ENCODE measurements at places on chromosomes 3 and 15.

GRCh38 chr15:64284042-64284441, 71.9 kb downstream of the CSNK1G1 start:
- DNase-seq = no peak

DNA sequence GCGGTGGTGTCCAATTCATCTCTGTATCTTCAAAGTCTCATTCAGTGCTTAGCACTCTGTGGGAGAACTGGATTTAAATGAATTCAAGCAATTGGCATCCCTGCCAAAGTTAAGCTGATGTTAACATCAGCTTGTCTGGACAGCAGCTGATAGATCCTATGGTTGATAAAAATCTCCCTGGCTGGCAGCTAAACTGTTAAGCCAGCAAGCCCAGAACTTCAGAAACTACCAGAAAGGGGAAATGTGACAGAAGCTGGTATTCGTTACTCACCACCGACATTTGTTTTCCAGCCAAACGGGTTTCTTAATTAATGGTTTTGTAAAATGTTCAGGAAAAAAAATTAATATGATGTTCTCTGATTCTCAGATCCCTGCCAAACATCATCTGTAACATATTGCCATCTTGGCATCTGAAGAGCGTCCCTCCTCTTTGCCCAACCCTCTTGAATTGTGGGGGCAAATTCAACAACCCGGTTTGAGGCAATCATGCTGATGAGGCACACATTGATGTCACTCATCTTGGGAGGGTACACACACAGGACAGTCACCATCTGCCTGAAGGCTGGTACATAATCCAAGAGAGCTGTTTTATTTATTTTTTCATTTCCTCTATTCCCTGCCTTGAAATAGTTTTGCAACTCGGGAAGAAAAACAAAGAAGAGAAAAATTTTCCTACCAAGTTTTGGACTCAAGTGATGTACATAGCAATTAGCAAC, 76.3 kb upstream of the ABHD17C start:
- DNase-seq = no peak

- DNase-seq = no peak
Observed at GRCh38 chr15:68729789-68730411, 90.8 kb downstream of the ANP32A start.

- no peak for DNase-seq
Observed at GRCh38 chr3:130323503-130323902, 22.0 kb upstream of the COL6A5 start.

DNA sequence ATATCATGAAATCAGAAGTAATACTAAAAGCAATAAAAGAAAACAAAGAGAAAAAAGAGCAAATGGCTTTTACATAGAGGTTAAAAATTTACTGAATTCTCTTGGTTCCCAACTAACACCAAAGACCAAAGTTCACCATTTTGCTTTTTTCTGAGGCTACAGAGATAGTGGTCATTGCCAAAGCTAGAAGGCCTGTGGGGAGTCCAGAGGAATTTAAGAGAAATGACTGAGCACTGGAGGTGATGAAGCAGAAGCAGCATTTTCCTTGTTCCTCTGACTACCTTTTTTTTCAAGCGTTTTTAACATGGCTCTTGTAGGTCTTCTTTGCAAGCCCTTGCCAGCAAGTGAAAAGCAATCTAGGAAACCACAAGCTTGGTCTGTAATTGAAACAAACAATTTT, 58.2 kb downstream of the THBS1 start:
- no peak for DNase-seq

- no peak for DNase-seq
Observed at GRCh38 chr15:92810418-92811138, 89.5 kb upstream of the CHD2 start.

GRCh38 chr15:43207024-43207423, 13.8 kb downstream of the EPB42 start:
- DNase-seq = no peak

DNA sequence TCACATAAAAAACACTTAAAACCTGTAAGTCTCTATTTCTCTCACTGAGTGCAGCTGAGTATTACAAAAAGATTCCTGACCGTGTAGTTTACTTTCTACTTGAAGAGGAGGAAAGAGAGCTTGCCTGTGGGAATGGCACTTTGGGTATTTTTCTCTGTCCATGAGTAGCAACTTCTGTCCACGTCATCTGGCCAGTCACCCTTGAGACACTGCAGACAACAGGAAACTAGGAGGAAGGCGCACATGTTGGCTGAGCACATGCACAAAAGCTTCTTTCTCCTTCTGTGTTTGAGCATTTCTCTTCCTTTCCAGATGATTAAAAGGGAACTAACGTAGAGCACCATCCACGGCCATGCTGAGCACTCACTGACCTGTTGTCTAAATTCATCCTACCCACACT, 19.7 kb downstream of the STARD5 start:
- no peak for DNase-seq

GRCh38 chr15:93826293-93826692, 405.1 kb upstream of the MCTP2 start:
- DNase-seq = no peak

GRCh38 chr3:54514006-54514405, 391.7 kb downstream of the CACNA2D3 start:
- no peak for DNase-seq

GRCh38 chr15:43514241-43515057, 3.0 kb upstream of the MAP1A start:
- no peak for DNase-seq

- DNase-seq = peak; percentile 20
Observed at GRCh38 chr15:72229076-72229946, 1.7 kb downstream of the PKM start.

DNA sequence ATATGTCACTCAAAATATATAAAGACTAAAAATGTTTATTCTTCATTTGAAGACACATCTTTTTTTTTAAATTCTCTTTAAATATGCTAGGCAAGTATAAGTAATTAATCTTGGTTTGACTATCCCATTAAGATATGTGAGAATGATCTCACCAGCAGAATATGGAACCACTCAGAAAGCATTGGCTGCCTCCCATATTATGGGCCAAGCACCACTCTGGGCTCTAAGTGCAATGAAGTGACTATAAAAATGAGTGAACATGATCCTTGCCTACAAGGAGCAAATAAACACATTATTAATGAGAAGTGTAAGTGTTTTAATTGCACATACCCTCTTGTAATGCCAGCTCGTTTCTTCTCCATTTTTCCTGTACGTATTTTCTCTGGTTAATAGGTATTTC, 328.5 kb downstream of the NAALADL2 start:
- no peak for DNase-seq

GRCh38 chr3:103992469-103992868, 1374.2 kb upstream of the ALCAM start:
- no peak for DNase-seq

GRCh38 chr15:55290528-55291057, 980 bp upstream of the RAB27A start:
- DNase-seq = peak; percentile 69

GRCh38 chr15:49383266-49383665, 39.8 kb upstream of the FGF7 start:
- no peak for DNase-seq

DNA sequence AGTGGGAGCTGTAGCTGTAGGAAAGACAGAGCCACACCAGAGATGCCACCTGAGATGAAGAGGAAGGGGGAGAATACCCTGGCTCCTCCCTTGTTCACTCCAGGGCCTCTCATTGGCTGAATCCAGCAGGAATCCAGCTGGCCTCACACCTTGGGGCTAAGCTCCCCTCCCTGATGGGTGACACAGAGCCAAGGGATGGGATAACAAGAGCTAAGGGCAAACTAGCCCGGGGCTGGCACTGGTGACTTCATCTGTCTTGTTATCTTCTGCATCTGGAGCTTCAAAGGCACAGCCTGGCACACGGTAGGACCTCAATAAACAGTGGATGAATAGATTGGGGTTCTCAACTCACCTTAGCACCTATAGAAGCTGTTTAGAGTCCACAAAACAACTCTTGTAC, 13.8 kb upstream of the GATA2 start:
- no peak for DNase-seq
